Mesenchymal stem cell (in vitro differentiated cells and primary cell): ENCODE measurements at places on chromosomes 6 and 20.

DNA sequence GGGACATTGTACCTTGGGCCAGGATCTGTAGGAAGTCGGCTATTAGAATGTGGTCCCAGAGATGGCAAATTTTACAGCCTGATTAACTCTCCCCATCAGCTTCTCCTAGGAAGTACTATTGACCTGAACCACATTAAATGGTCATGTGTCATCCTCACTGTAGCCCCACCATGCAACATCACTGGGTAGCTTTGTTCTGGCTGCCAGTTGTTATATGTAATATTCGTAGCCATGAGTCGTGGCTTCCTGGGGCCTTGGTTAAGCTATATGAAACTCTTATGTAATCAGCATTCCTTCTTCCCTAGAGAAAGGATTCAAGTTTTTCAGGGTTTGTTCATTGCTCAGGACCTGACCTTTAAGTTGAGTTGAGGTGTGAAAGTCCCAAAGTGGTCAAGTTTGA, 125.7 kb downstream of the ANKS1A start:
- peak; percentile 55 for DNase-seq

GRCh38 chr20:35876033-35876320, 78.3 kb downstream of the SCAND1 start:
- no peak for DNase-seq

GRCh38 chr6:49299279-49299678, 163.8 kb downstream of the MMUT start:
- peak; percentile 16 for DNase-seq

- DNase-seq: no peak
Measured at GRCh38 chr6:45738057-45738455, 277.6 kb downstream of the CLIC5 start.

GRCh38 chr6:39558591-39559190, 166.5 kb downstream of the KIF6 start:
- no peak for DNase-seq

GRCh38 chr6:49087369-49087768, 375.7 kb downstream of the MMUT start:
- DNase-seq: no peak

DNA sequence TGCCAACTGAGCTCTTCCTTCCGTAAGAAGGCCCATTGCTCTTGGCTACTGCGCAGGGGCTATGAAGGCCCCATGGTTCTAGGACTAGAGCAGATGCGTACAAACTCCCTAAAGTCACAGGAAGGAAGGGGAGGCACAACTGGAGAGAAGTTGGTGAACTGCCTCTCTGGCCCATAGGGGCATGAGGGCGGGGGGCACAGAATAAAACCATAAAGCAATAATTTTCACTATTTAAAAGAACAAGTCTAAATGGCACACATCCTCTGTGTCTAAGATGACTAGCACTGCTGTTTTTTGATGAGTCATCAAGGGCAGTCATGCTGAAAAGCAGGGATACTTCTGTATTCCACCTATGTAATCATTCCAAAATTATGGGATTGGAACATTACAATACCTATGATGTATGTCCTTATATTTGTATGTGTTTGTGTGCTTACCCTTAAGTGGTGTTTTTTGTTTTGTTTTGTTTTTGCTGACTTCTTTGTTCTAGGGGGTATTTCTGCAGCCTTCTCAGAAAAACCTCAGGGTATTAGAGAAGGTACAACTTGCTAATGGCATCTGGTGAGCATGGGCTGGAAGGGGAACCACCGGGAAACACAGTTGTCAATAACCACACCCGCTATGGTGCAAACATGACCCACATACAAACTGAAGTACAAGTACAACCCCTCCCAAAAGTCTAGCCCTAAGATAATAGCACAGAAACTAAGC, 36.9 kb downstream of the B4GALT5 start:
- DNase-seq: peak; percentile 61

GRCh38 chr20:62181808-62182207, 1.0 kb upstream of the MTG2 start:
- DNase-seq: no peak

GRCh38 chr6:134169871-134170486, 117.6 kb upstream of the SLC2A12 start:
- DNase-seq: no peak

GRCh38 chr20:31691646-31692275, 30.9 kb downstream of the BCL2L1 start:
- DNase-seq: no peak

GRCh38 chr6:69202768-69203167, 567.7 kb downstream of the ADGRB3 start:
- no peak for DNase-seq

GRCh38 chr6:21599051-21599696, 5.6 kb downstream of the SOX4 start:
- DNase-seq: peak; percentile 31

GRCh38 chr6:109088995-109089394, 5.7 kb downstream of the SESN1 start:
- DNase-seq: no peak

GRCh38 chr20:40655451-40655850, 33.6 kb downstream of the MAFB start:
- no peak for DNase-seq

DNA sequence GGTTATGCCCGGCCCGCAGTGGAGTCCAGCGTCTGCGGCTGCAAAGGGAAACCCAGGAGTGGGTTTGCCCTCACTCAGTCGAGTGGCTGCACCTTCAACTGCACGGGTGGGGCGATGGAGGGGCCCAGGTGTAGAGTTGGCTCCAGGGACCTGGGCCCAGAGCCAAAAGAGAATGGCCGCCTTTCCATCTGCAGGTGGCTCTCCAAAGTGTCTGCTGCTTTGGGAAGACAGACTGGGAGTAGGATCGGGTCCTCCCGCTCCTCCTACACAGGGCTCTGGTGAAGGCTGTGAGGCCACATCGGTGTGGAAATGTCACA, 80.1 kb downstream of the PTPN1 start:
- DNase-seq: no peak

GRCh38 chr6:7916959-7917358, 6.4 kb upstream of the TXNDC5 start:
- no peak for DNase-seq

DNA sequence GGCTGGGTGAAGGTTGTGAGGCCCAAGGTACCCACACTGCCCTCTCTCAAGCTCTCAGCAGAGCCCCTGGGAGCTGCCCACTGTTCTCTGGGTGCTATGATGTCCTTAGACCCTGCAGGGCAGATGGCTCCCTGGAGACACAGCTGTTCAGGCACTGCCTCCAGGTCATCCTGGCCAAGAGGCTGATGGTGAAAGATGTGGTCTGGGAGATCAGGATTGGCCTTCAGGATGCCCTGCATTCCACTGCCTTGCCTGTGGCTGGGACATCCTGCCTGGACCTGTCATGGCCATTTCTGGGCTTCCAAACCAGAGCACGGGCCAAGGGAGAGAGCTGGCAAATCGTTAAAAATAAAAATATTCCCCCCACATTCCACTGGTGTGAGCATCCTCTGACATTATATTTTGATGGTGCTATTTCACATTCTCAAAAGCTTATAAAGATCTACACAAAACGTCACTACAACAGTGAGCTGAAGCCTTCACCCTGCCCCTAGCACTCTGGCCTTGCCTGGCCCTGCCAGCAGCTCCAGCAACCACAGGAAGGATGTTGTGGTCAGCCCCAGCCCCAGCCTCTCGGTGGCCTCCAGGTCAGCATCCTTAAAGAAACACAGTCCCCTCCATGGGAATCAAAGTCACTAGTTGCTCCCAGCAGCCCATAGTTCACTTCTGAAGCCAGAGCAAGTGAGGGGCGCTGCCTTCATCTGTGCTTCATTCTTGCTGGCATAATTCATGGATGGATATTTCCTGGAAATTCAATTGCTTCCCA, 13.5 kb upstream of the KCNK16 start:
- DNase-seq: peak; percentile 50

DNA sequence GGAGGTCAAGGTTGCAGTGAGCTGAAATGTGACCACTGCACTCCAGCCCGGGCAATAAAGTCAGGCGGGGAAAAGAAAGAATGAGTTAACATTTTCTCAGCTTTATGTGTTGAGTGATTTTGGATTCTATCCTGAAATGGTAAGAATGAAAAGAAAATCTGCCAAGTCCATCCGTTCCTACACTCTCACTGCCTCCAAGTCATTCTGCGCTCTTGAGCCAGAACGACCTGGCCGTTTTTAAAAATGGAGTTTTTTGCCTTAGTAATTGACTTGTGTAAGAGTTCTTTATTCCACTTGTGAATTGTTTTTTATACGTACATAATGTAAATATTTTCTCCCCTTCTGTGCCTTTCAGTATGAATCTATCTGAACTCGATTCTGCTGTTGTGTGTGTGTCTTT, 28.7 kb downstream of the DNAJC5 start:
- DNase-seq: no peak

DNA sequence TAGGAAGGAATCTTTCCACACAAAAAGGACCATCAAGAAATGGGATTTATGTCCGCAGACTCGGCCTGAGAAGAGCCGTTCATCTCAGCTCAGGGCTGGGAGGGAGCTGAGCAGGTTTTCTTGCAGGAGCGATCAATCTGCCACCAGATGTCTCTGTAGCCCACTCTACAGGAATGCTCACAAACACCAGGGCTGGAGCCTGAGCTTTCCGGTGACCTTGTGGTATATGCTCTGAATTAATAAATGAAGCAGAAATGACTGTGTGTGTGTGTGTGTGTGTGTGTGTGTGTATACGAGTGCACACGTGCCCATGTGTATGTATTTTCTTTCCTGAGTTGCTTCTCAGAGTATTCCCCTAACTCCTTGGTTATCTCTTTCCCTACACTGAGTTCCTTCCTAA, 12.0 kb downstream of the CD83 start:
- DNase-seq: peak; percentile 72

- no peak for DNase-seq
Measured at GRCh38 chr20:63369724-63370617, 8.8 kb upstream of the CHRNA4 start.

DNA sequence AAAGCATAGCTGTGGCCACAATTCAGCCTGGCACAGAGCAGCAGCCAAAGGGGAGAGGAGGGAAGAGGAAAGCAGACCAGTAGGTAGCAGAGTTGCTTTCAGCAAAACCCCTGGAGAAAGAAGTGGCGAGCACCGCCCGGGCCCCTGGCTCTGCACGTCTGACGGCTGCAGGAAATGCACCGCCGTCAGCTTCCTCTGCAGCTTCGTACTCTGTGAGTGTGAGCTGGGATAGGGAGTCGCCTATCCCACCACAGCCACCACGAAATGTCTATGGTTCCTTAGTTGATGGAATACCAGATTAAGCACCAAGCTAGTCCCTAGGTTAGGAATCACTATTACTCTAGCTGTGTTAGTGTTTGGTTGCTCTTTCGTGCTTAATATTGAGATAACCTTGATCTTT, 79.9 kb upstream of the NAA20 start:
- DNase-seq: no peak

GRCh38 chr6:169990095-169991030, 238.9 kb downstream of the ERMARD start:
- no peak for DNase-seq

DNA sequence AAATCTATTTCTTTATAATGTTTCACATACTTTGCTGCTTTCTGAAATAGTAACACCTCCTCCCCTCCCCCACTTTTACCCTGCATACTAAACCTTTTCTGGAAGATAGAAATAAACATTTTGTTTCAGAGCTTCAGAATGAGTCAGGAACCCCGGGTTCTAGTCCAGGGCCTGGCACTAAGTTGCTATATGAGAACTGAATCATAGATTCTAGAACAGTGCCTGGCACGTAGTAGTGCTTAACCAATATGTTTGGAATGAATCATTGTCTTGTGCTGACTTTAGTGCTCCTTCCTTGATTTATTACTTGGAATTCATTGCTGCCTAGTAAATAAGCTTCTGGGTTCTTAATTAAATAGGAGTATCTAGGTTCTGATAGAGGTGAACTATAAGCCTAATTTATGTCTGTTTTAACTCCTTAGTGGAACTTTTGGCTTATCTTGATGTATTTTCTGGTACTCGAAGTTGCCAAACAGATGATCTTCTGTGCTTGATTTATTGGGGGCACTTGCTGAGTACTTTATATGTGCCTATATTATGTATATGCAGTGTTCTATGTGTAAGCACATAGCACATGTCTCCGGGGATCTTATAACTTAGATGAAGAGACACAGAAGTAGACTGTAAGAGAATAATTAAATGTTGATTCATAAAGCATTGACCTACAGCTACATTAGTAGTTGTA, 18.6 kb downstream of the TAB2 start:
- DNase-seq: peak; percentile 74

- no peak for DNase-seq
Measured at GRCh38 chr20:22601361-22602141, 17.2 kb upstream of the FOXA2 start.

- DNase-seq: no peak
Measured at GRCh38 chr6:135811170-135811569, 40.3 kb upstream of the PDE7B start.

DNA sequence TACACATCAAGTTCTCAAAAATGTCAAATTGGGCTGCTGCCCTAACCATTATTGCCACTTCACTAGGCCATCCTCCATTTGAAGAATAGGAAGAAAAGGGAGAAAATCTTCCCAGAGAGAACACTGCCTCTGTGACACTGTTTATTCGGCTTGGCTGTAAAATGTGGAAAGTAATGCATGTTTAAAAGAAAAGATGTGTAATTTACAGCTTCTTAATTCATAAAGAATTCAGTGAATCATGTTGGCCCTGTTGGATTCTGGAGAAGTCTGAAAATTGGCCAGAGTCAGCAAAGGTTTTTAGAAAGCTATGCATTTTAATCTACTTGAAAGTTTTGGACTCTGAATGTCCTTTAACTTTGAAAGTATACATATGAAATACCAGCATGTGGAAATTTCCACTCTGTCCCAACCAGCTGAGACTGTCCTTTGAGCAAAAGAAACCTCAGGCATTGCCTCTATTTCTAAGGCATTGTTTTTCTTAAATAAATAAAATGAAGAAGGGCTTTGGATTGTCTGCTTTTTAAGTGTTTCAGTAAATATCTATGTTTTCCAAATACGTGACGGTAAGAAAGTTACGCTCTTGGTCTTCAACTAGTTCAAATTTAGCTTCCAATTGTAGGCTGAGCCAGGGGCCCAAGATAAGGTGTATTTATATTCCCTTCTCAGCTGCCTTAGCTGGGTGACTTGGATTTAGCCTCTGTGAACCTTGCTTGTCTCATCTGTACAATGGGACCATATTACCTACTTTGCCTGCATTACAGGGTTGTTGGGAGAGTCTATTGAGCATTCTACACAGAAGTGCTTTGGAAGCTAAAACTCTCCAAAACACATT, 222.2 kb downstream of the UST start:
- DNase-seq: peak; percentile 64

GRCh38 chr6:122997541-122998150, 1.6 kb downstream of the CLVS2 start:
- no peak for DNase-seq

- no peak for DNase-seq
Measured at GRCh38 chr6:1572892-1573291, 36.8 kb upstream of the FOXC1 start.
